ENCODE measurements at places on chromosomes 2 and 18.

- no peak for DNase-seq
Observed at GRCh38 chr2:51710222-51710621, 678.3 kb upstream of the NRXN1 start.

GRCh38 chr2:129606496-129607270 lies 372.8 kb upstream of the RAB6C start:
- DNase-seq = no peak

- DNase-seq = no peak
Observed at GRCh38 chr18:56795381-56795780, 144.2 kb downstream of the WDR7 start.

DNA sequence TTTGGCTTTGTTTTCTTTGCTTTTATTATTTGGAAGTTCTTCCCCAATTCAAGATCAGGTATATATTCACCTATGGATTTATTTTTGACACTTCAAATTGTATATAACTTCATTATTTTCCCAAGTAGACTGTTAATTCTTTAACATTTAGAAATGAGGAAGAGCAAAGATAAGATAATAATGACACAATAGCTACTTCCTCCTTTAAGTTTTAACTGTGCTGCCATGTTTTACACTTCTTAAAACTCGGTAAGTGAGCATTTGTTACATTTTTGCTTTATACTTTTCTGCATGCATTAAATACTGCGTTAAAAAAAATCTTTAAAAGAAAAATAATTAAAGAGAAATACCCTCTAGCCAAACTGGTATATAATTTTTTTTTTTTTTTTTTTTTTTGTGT lies 32.5 kb downstream of the SLC66A3 start:
- DNase-seq = no peak

GRCh38 chr18:22385718-22386117 lies 32.0 kb downstream of the CTAGE1 start:
- no peak for DNase-seq

DNA sequence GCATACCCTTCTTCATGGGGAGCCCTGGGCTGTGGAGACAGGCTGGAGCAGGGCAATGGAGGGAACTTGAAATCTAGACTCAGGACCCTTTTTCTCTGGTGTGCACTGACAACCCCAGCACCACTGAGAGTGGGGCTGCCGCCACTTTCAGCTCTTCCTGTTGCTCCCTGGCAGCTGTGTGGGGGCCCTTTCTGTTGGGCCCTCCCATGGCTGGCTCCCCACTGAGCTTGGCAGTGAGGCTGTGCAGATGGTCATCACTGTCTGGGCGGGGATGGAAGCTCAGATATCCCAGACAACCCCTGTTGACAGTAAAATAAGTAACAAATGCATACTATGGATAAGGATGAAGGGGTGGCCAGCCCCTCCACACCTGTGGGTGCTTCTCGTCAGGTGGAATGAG lies 6.7 kb downstream of the MYO7B start:
- no peak for DNase-seq

GRCh38 chr2:30462131-30462857 lies 15.2 kb downstream of the LCLAT1 start:
- no peak for DNase-seq

GRCh38 chr2:220219371-220219770 lies 591.9 kb downstream of the SLC4A3 start:
- DNase-seq = no peak

- no peak for DNase-seq
Observed at GRCh38 chr2:77101796-77102452, 420.3 kb downstream of the LRRTM4 start.

Data from activated CD4-positive, alpha-beta T cell treated with anti-CD3 and anti-CD28 coated beads for 1 hour (primary cell).